Stimulated activated CD4-positive, alpha-beta T cell treated with anti-CD3 and anti-CD28 coated beads, TNF-alpha, amount 100 ng/mL, for 24 hours (primary cell): ENCODE measurements at places on chromosomes 7 and 10.

GRCh38 chr7:8629504-8629903 is 196.1 kb downstream of the NXPH1 start:
- no peak for DNase-seq

DNA sequence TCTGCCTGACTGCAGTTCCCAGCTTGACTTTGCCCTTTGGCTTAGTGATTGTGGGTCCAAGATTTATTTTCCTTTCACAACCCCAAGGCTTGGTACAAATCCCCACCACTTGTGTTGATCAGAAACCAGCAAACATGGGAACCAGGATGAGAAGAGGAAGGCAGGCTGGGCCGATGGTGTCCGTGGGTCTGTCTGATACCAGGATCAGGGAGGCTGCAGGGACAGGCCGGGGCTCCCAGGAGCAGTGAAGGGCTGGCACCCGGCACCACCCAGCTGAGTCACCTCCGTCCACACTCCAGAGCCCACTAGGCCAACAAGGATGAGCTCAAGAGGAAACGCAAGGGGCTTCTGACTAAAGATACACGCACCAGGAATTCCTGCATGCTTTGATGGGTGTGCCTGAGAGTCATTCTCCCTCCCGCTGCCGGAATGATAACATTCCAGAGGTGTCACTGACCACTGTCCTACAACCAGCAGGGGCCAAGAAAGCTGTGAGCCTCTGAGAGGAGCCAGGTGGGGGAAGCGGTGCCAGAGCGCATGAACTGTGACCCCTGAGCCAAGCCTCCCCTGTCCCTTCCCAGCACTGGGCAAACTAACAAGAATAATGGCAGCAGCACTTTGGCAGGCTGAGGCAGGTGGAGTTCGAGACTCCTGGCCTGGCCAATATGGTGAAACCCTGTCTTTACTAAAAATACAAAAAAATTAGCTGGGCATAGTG is 29.2 kb upstream of the PROSER2 start:
- no peak for DNase-seq

DNA sequence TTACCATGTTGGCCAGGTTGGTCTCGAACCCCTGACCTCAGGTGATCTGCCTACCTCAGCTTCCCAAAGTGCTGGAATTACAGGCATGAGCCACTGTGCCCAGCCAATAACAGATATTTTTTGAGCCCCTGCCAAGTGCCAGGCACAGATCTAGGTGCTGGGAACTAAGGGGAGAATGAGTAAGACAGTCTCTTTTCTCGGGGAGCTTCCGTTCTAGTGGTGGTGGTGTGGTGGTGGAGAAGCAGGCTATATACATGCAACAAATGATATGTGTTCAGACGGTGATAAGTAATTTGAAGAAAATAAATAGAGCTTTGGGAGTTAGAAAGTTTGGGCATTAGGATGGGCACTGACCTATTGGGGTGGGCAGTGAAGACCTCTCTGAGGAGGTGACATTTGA is 76.7 kb upstream of the VKORC1L1 start:
- DNase-seq: no peak

DNA sequence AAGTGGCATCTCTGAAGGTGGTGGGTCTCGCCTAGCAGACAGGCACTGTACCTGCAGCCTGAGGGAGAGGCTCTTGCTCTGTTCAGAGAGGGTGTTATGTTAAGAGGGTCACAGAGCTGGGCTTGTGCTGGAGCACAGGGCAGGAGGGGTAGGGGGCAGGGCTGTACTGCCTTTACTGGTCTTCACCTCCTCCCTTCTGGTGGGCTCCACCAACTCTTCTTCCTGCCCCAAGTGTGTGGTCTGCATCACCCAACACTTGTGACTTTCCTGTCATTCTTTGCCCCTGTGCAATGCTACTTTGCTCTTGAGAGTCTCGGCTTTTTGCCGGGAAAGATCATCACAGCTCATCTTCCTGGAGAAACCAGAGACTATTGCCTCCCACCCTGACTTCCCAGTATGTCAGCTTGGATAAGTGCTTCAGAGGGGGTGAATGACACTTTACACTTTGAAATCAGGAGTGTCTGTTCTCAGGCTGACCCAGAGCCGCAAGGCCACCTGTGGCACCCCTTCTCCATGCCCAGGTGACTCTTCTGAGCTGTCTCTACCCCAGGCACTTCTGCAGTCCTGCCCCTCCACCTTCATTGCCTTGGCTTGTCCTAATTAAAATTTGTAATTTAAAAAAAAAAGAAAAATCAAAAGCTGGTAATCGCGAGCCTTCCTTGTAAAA is 38.4 kb upstream of the IKZF1 start:
- DNase-seq: no peak

- no peak for DNase-seq
These were observed 25.8 kb downstream of the CEP41 start for GRCh38 chr7:130415006-130415405.

GRCh38 chr10:125132344-125132743 is 28.0 kb downstream of the CTBP2 start:
- no peak for DNase-seq

DNA sequence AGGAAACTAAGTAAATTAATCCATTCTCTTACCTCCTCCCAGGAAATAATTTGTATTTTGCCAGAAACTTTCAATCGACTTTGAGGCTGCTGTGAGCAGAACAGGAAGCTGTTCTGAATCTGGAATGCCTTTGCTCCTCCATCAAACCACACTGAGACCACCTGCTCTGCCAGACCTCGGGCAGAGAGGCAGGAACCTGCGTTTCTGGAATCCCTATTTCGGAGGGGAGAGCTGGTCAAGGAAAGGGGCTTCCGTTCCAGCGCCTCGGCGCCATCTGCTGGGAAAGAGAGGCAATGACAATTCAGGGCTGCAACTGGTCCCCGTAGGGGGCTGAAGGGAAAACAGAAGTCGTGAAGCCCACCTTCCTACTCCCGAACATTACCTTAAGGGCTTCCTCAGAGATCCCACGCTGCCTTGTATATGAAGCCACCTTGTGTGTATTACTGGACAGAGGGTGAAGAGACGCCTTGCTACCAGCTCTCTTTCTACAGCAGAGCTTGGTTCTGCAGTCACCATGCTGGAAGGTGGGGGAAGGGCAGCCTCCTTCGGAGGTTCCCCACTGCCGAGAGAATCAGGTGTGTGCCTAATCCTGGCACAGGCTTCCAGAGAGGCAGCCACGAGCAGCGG is 31.2 kb downstream of the ZNF467 start:
- DNase-seq: peak; percentile 50

DNA sequence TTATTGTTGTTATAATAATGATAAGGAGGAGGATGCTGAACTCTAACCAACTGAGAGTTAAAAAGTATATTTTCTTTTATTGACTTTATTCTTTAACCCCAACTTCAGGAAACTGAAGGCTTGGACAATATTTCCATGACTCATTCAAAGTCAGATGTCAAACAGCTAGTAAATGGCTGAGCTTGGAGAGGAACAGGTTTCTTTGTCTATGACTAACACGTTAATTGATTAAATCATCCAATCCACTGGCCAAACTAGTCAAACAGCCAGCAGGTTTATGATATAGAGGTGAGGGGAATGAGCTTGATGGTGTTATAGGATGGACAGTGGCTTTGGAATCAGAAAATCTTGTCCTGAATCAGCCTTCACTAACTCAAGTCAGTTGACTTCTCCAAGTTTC is 119.1 kb upstream of the WDR11 start:
- DNase-seq: no peak

DNA sequence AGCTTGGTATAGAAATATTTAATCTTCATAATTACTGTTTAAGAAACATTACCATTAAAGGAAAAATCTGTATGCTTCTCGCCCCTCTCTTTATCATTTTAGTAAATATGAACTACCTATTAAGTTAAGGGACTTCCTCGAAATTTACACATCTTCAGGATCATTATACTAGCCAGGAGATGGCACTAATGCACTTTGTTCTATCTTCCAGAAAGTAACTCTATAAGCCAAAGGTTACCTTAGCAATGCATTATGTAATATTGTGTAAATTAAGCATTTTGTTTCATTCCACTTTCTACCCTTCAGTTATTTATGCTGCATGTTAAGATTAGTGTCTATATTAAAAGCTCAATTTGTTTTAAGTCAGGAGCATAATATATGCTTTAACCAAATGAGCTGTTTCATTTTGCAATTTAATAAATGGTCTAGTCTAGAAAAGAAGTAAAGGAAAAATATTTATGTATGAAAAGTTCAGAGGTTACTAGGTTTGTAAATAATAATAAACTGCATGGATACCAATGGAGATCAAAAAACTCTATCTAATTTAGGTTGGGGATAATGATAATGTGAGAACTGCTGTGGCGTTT is 128.5 kb downstream of the ANKRD7 start:
- DNase-seq: no peak

GRCh38 chr10:109924967-109925620 is 1.8 kb upstream of the XPNPEP1 start:
- DNase-seq: no peak

DNA sequence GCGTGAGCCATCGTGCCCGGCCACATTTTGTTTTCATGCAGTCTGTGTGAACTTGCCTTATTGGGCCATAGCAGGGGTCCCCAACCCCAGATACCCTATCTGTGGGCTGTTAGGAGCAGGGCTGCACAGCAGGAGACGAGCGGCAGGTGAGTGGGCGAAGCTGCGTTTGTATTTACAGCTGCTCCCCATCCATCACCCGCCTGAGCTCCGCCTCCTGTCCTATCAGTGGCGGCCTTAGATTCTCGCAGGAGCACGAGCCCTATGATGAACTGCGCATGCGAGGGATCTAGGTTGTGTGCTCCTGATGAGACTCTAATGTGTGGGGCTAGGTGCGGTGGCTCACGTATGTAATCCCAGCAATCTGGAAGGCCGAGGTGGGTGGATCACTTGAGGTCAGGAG is 293.9 kb downstream of the CAMK1D start:
- DNase-seq: no peak

DNA sequence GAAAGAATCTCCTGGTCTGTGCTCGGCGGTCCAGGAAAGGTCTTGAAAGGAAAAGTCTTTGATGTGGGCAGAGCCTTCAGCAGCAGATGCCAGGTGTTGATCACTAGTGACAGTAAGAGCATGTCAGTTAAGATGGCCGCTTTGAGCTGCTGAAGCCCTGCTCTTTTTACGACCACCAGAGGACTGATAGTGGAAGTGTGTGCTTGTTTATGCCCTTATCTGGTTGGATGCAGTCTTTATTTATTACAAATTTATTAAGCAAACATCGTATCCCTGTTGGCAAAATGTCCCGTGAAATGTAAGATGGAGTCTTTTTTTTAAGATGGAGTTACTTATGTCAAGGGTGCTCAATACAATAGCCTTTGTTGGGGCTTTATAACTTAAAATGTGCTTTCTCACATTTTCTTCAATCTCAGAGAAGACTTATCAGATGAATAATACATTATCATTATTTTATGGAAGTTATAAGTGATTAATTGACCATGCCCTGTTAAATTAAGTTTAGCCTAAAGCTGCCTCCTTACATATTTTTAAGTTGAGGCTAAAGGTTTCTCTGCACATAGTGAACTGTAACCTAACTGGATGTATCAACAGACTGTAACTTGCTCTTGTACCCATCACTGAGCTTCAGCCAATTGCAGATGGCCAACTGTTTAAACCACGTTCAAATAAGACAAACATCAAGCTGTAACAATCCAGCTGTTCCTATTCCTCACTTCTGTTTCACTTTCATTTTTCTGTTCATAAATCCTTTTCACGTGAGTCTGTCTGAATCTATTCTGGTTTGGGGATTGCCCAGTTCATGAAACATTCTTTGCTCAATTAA is 97.4 kb upstream of the PIK3CG start:
- no peak for DNase-seq

DNA sequence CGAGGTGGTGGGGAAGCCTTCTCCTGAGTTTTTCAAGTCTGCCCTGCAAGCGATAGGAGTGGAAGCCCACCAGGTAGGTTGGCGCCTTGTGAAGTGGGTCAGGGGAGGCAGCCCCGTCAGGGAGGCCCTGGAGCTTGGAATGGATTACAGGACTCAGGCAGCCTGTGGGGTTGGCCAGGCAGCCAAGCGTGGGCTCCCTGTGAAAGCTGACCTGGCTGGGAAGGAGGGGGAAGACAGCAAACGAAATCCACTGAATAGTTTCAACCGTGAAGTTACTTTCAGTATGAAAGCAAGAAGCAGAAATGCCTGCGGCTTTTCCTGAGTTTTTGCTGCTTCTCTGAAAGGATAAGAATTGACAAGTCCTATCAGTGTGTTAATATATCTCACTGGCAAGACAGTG is 36.4 kb downstream of the LHPP start:
- DNase-seq: no peak

DNA sequence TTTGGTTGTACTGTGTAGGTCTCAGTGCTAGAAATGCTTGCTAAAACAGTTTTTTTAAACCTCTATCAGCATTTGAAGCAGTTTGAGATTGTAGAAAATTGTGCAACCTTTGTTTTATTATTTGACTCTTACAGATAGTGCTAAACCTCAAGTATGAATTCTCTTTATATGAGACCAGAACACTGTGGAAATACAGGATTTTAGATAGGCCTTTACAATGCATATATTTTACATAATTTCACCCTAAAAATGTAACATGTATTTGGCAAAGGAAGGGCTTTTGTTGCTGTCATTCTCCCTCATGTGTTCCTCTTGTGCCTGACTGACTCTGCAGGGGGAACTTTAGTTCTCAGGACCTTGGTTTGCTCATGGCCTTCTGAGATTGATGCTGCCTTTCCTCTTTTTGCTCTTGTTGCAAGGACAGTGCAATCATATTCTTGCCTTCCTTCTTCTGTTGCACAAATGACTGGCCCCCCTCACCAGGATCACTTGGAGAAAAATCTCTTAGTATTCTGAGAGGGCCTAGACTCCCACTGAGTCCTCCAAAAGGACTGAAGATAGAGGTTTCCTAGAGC is 188.7 kb downstream of the PPP1R9A start:
- DNase-seq: no peak

DNA sequence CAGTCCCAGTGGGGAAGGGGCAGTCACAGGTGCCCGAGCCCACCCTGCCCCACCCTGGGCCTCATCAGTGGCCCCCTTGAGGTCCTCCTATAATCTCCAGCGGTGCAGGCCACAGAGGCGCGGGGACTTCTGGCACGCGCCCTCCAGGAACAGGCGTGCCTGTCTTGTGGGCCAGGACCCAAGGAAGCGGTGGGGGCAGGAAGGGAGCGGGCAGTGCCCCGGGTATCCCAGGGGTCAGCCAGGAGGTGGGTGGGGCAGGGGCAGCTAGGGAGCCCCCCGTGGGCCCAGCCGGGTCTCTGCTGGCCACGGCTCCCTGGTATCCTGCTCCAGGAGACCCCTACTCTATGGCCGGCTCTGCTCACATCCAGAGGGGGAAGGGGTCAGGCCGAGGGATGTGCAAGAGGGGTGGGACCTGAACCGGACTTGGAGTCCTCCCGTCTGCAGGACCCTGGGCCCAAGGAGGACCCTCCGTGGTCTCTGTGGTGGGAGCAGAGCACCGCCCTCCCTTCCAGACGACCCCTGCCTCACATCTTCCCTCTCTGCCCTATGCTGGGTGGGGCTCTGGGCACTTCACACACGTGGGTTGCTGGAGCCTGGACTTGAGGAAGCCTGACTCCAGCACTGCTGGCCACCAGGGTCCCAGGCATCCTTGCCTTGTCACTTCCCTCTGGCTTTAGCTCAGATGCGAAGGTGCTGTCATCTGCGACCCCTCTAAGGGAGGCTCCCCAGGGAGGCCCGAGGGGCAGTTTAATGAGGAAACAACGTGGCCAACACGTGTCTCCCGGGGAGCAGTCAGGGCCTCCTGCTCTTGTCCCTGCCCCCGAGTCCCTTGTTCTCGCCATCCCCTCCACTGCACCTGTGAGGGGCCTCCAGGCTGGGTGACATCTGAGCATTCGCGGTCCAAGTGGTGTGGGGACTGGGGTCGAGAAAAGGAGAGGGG is 18.3 kb upstream of the GRIFIN start:
- DNase-seq: no peak
